ENCODE measurements at places on chromosomes 7 and 10.

GRCh38 chr10:69425511-69426298, 9.0 kb upstream of the TACR2 start:
- no peak for DNase-seq

- no peak for DNase-seq
Observed at GRCh38 chr7:85573346-85573745, 386.5 kb upstream of the SEMA3D start.

GRCh38 chr10:10222304-10222841, 795.3 kb upstream of the CELF2 start:
- DNase-seq = no peak

DNA sequence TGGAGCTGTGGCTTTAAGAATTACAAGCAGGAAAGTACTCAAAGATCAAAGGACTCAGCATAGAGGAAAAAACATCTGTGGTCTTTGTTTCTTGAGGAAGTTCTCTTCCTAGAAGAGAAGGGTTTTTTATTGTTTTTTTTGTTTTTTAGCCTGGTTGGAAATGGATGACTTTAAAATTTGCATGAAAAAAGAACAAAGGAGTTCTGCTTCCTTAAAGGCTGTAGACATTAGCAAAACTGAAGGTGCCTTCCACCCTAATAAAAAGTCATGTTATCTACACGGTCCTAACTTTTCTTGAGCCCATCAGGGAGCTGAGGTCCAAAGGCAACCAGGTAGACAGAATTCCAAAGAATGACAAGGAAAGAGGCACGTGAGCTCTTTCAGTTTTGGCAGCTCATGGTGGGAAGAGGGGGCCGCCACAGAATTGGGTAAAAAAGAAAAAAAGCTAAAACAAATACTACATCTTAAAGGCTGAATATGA, 356.6 kb downstream of the SH2D4B start:
- no peak for DNase-seq

- no peak for DNase-seq
Observed at GRCh38 chr7:128801667-128802418, 10.1 kb downstream of the CCDC136 start.

GRCh38 chr7:25496476-25497368, 268.4 kb upstream of the NPVF start:
- no peak for DNase-seq

Data from cortex of kidney (tissue), 1 donor.